ENCODE measurements at places on chromosomes 3 and 15.

- DNase-seq: no peak
Measured at GRCh38 chr3:151751161-151751560, 17.4 kb downstream of the AADACL2 start.

DNA sequence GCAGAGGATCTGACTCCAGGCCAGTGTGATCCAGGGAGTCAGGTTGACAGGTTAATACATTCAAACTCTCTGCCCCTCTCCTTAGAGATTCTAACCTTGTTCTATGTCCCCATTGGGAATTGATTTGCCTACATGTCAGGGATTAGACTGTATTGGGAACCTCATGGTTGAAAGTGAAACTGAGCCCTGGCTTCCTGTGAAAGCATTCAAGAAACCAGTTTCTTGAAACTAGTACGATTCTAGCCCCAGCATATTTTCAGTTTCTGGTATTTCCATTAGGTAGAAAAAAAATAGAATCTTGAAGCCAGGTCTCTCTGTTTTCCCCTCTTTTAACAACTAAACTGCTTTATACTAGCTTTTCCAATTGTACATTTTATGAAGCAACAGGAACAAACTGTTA lies 140.4 kb upstream of the ABI3BP start:
- DNase-seq: no peak

GRCh38 chr3:24390169-24391130 lies 104.2 kb downstream of the THRB start:
- DNase-seq: no peak

GRCh38 chr3:190097025-190097424 lies 23.7 kb downstream of the P3H2 start:
- no peak for DNase-seq

DNA sequence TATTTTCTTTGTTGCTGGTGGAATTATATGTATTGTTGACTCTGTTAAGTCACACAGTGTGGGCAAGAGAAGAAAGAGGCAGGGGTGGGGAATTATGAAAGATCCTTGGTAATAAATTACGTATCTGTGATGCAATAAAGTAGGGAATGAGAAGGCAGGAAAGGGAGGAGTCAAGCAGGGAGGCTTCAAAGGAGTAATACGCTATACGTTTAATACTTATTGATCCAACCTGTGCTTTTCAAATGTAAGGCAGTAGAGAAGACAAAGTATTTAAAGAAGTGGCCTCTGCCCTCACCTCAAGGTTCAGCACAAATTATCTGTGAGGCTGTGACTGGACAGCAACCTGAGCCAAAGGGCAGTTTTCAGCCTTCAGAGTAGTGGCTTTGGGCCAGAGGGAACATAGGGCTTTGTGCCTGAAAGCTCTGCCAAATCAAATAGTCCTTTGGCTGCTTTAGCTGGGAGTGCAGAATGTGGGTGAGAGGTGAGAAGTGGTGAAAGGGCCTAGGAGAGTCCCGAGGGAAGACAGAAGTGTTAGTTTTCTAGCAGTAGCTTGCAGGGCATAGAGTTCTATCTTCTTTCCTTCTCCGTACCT lies 1.2 kb upstream of the PLIN1 start:
- no peak for DNase-seq

DNA sequence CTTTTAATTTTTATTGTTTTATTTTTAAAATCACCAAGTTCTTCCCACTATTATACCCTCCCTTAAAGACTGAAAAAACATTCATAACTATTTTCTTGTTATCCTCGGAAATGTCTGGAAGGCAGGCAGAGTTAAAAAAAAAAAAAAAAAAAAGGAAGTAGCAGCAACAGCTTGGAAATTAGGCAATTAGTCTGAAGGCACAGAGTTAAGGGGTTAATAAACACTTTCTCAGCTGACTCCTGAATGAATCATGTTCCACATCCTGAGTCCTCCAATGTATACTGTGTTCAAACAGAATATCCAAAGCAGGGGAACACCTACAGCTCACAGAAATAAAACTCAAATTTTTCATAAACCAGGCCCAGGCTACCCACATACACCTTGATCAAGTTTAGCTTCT lies 5.8 kb downstream of the HEXA start:
- no peak for DNase-seq

DNA sequence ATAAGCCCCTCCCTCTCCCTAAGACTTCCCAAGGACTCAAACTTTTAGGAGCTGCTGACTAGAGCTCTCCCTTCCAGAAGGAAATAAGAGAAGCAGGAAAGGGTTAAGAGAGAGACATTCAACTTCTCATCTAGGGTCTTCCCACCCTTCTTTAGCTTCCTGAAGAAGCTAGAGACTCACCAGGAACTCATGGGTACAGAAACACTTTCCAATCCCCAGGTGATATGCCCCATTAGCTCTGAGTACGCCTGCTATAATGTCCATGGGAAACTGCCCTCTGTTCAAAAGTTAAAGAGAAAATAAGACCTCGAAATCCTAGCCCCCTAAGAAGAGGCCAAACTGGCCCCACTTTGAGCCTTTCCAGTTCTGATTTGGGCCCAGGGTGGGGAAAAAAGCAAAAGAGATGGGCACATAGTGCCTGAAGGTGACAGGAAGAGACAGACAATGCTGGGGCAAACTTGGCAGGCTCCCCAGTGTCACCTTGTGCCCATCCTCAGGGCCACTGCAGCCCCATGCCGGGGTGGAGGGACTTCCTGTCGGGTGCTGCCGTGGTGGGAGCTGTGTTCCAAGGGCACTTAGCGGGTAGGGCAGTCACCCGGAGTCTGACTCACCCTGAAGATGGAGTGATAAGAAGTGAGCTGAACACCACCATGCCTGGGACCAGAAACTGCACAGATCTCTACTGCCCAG lies 29.5 kb downstream of the CCDC12 start:
- DNase-seq: peak; percentile 55

DNA sequence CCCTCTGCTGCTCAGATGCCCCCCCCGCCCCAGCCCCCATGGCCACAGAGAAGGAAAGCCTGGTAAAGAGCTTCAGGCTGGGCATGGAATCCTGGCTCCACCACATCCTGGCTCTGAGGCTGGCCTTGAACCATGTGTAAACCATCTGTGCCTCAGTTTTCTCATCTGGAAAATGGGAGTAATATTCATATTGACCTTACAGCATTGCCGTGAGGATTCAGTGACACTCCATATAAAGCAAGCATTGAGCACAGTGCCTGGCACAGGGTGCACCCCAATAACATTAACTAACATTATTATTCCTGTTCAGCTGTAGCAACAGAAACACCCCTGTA lies 150.7 kb downstream of the XXYLT1 start:
- DNase-seq: no peak

- DNase-seq: no peak
Measured at GRCh38 chr3:45034612-45035252, 8.6 kb downstream of the CLEC3B start.

DNA sequence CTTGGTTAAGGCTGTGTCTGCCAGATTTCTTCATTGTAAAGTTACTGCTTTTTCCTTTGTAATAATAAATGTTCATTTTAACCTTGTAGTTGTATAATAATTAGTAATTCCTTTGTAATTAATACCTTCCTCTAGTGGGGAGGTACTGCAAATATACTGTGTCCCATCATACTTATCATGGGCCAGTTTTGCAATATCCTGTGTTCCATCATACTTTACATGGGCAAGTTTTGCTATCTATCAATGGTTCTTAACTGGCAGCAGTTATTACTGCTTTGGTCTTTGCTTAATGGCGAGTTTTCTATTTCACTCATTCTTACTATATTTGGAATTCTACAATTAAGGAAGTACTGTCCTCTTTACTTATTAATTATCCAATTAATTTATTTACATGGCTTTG lies 10.6 kb downstream of the ATP2C1 start:
- no peak for DNase-seq

DNA sequence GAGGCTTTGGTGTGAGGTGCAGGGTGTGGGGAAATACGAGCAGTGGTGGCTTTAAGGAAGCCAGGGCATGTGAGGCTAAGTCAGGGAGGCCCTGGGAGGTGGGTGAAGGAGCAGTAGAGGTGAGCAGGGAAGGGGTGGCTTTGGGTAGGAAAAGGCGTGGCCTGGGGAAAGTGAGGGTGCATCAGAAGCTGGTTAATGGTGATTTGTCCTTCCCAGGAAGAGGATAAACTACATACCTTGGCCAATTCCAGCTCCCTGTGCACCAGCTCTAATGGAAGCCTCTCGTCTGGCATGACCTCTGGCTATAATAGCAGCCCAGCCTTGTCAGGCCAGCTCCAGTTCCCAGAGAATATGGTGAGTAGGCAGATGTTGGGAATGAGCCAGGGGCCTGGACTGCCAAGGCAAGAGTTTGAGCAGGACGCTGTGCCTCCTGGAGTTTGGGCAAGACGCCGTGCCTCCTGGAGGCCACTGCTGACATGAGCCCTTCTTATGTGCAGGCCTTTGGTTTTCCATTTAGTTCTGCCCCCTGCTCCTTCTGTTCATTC lies 41.3 kb downstream of the CDAN1 start:
- DNase-seq: no peak

DNA sequence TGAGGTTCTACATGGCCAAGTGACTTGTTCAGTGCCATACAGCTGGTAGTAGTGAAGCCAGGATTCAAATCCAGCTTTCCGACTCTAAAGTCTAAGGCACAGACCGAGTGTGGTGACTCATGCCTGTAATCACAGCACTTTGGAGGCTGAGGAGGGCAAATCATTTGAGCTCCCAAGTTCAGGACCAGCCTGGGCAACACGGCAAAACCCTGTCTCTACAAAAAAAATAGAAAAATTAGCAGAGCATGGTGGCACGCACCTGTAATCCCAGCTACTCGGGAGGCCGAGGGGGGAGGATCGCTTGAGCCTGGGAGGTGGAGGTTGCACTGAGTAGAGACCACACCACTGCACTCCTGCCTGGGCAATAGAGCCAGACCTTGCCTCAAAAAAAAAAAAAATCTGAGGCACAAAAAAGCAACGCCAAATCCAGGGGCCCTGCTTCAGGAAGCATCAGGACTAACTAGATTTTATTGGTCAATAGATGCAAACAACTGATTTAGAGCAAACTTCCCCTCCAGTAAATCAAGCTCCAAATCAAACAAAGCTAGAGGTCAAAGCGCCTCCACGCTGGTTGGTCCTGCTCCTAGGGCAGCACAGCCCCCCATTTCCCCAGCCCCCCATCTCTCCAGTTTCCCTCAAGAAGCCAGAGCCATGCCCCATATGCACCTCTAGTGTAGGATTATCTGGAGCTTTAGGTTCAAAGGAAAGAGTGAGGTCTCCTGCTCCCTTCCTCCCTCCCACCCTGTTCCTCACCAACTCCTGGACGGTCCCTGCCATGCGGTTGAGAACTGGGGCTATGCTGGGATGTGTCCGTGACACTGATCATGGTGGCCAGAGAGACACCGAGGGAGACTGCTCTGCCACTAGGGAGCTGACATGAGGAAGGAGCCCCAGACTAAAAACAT lies 2.9 kb upstream of the TNK2 start:
- no peak for DNase-seq

- no peak for DNase-seq
Measured at GRCh38 chr15:56723787-56724186, 9.5 kb downstream of the ZNF280D start.

DNA sequence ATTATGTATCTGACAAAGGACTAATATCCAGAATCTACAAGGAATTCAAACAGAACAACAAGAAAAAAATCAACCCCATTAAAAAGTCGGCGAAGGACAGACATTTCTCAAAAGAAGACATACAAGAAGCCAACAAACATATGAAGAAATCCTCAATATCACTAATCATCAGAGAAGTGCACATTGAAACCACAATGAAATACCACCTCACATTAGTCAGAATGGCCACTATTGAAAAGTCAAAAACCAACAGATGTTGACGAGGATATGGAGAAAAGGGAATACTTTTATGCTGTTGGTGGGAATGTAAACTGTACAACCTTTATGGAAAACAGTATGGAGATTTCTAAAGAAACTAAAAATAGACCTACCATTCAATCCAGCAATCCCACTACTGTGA lies 233.1 kb upstream of the PLSCR5 start:
- no peak for DNase-seq

GRCh38 chr3:50656417-50657195 lies 18.1 kb upstream of the DOCK3 start:
- DNase-seq: no peak

DNA sequence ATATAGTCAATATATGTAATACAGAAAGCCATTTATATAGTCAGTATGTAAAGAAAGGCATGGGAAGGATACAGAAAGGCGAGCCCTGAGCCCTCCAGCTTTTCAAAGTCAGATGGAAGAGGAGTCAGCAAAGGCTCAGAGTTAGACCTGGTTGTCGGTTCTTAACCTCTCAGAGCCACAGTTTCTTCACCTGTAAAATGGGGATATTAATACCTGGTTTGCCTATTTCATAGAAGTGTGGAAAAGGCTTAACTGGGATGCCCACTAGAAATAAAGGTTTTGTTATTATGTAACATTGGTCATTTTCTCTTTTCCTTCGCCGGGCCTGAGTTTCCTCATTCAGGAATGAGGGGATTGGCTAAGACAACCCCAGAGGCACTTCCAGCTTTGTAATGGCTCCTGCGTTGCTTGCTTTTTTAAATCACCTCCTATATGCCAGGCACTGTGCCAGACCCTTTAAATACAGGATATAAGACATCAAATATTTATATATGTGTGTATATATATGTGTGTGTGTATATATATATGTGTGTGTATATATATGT lies 2.4 kb downstream of the CRELD1 start:
- DNase-seq: no peak

DNA sequence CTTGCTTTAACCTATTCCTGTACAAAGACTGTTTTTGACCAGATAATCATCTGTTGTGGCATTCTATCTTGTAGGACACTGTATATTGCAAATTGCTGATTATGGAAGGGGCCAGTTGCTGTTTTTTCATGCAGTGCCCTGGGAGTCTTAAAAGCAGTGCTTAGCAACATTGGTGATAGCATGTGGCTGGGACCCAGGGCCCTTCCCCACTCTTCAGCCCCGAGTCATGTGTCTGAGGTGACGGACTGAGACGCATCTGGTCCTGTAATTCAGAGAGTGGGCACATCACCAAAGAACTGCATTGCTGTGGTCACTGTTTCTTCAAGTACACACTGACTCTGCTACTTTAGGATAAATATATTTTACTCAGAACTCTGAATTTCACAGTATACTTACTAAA lies 63.4 kb downstream of the SNRK start:
- DNase-seq: no peak

DNA sequence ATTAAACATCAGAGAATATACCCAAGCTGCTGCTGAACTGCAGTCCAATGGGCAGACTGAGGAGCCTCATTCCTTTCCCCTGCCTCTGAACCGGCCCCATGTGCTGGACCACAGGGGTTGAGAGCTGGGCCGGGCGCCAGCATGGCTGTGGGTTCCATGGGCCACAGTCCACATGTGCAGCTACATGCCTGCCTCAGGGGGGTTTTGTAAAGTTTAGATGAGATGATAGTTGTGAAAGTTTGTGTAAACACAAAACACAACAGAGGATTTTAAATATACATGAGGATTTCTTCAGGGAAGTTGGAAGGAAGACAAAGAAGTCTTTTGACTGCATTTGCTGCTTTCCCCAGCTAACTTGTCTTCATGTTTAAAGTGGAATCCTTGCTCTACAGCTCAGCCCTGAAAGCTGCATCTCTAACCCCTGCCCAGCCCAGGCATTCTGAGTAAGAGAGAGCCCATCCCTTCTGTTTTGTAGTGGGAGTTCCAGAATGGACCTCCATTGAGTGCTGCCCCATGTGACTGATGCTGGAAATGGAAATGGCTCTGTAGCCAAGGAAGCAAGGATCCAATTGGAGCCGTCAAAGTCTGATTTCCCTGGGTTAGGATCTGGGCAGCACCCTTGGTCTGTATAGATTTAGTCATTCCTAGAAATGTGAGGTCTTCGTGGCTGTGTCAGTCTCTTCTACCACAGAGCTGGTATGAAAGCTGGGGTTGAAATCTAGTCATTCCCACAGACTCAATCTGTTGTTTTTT lies 17.5 kb downstream of the SLC12A8 start:
- DNase-seq: no peak

GRCh38 chr15:50880206-50880605 lies 28.3 kb upstream of the AP4E1 start:
- DNase-seq: no peak
